ENCODE measurements at places on chromosomes 7 and 10.

- DNase-seq: no peak
Measured at GRCh38 chr7:151782598-151783448, 94.1 kb downstream of the PRKAG2 start.

GRCh38 chr7:90706072-90706716, 110.1 kb downstream of the CDK14 start:
- DNase-seq: no peak

DNA sequence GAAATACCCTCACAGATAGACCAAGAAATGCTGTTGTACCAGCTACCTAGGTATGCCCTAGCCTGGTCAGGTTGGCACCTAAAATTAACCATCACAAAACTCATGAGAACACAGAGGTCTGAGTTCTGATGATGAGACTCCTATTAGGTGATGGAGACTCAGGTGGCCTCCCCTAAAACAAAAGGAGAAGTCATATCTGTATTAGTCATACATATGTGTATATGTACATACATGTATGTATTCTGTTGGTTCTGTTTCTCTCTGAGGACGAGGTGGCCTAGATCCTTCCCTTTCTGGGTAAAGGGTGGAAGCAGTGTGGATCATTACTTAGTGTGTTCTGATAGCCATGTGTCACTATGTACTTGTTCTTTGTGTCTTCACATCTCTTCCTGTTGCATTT, 207.2 kb upstream of the PRSS1 start:
- no peak for DNase-seq

DNA sequence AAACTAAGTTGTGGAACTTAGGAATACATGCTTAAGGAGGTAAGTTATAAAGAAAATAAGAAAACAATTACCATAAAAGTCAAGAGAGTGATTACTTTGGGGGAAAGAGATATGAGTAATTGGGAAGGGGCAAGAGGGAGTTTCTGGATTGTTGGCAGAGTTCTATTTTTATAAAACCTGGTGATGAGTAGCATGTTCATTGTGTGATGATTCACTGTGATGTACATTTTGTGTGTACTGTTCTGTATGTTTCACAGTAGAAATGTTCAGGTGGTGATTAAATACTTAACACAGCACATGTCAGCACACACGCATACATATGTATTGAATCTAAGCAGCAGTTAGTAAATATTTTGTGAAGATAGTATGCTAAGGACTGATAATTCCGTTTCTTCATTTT, 9.7 kb upstream of the OIT3 start:
- no peak for DNase-seq

- peak; percentile 82 for DNase-seq
Measured at GRCh38 chr10:31602541-31603234, 283.7 kb downstream of the ZEB1 start.

GRCh38 chr10:28558186-28558585, 25.3 kb downstream of the WAC start:
- DNase-seq: no peak

DNA sequence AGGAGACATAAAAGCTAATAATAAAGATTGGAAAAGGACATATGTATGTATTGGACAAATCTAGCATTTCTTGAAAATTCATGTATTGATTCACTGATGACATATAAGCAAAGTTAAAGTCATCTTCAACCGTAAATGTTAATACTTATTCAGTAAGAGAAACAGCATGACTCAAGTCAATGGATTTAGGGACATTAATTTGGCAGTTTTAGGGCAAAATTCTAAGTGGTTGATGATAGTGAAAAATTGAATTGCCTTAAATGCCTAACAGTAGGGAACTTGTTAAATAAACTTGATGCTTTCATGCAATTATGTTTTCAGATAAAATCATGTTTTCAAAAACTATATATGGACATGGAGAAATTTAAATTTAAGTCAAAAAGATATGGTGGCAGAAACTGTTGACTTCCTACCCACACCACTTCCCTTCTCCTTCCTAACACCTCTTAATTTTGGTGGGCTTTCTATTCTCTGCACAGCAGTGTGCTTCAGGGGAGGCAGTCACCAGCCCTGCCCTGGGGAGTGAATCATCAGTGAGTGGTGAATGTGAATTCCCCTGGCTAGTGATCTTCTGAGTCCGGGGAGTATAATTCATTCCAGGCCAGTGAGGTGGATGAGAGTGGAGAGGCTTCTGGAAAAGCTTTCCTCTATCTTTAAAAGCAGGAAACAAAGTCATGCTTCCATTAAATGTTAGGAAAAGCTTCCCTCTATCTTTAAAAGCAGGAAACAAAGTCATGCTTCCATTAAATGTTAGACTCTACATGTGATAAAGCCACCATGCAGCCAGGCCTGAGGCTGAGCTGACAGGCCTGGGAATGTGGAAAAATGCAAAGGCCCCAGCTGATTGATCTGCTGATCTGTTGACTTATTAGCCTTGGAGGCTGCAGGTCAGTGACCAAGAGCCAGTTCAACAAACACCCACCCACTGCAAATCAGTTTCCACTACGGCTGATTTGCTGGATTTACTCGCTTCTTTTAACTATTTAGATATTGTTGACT, 25.2 kb upstream of the ITGB1 start:
- no peak for DNase-seq

- peak; percentile 51 for DNase-seq
Measured at GRCh38 chr7:151764056-151764920, 112.6 kb downstream of the PRKAG2 start.
